ENCODE measurements at places on chromosomes 12 and 14.

- no peak for DNase-seq
Measured at GRCh38 chr14:51458563-51458955, 193.2 kb upstream of the FRMD6 start.

GRCh38 chr14:85363358-85363757 lies 166.6 kb upstream of the FLRT2 start:
- no peak for DNase-seq

GRCh38 chr12:69342421-69342820 lies 5.8 kb upstream of the LYZ start:
- no peak for DNase-seq

DNA sequence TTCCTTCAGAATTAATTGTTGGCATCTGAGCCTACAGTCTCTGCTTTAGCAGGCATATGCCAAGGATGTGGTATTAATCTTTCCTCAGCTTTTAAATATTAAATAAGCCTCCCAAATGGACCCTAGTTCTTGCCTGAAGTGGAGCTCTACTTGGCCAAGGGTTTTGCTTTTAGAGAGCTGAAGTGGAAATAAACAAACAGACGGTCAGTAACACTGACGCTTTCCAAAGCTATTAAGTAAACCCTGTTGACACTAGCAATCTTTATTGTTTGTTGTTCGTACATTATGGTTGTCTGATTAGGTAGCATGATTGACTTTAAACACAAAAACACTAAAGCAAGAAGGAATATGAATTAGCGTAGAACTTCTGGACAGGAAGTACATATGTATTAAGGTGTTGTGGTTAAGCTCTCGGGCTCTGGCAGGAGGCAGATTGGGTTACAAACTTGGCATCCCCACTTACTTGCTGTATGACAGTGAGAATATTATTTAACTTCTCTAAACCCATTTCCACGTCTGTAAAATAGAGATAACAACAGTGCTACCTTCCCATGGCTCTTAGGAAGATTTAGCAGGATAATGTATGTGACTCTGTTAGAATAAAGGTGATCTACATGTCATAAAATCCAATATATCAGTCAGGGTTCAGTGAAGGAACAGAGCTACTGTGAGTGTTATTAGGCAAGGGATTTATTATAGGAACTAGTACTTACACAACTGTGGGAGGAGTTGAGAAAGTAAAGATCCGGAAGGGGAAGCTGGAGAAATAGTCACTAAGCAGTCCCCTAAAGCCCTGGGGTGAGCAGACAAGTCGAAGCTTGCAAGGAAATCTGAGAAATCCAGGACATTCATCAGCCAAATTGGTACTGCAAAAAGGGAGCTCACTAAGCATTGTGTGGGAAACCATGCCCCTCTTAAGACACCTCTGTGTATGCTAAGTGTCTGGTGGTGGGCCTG lies 92.2 kb upstream of the ATF7IP start:
- no peak for DNase-seq

- DNase-seq, result no peak
Measured at GRCh38 chr12:108210001-108210400, 80.9 kb downstream of the WSCD2 start.

GRCh38 chr14:67952786-67953185 lies 133.2 kb downstream of the RAD51B start:
- DNase-seq, result no peak

- DNase-seq, result no peak
Measured at GRCh38 chr12:64611341-64612284, 1.3 kb downstream of the RASSF3 start.

GRCh38 chr12:123200414-123200813 lies 32.5 kb downstream of the MPHOSPH9 start:
- no peak for DNase-seq

DNA sequence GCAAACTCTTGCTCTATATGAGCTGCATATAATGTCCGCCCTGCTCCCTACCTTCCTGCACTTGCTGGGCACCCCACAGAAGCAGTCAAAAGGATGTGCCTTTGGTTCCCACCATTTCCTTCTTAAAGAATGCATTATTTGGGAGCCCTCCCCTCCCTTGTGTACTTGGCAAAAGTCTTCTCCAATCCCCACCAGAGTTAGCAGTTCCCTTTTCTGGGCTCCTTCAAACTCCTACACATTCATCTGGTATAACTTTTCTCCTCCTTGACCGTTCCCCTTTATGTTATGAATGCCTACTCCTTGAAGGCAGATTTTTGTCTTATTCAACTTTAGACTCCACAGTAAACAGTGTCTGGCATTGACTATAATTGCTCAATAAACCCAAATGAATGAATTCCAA lies 27.8 kb downstream of the AREL1 start:
- no peak for DNase-seq

- no peak for DNase-seq
Measured at GRCh38 chr14:71319666-71320065, 412.4 kb downstream of the PCNX1 start.

- no peak for DNase-seq
Measured at GRCh38 chr14:29937116-29937515, 9.5 kb upstream of the PRKD1 start.

DNA sequence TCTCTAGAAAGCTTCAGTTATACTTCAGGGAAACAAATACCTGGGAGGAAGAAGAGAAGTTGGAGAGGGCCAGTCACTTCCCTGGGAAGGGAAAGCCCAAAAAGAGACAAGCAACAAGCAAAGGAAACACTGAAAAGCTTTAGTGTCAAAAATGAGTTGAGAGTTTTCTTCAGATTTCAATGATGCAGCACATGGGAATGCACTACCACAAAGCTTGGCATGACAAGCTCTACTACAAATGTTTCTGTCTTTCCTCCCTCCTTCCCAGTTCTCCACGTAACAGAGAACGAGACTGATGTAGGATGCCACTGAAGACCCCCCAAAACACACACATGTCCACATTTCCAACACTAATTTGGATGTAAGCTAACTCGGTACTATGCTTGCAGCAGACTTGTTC lies 26.8 kb upstream of the ADAMTS20 start:
- DNase-seq, result no peak

- peak; percentile 3 for DNase-seq
Measured at GRCh38 chr14:51419685-51420084, 179.6 kb downstream of the TMX1 start.

- DNase-seq, result no peak
Measured at GRCh38 chr14:32808644-32809043, 130.0 kb upstream of the NPAS3 start.
